ENCODE measurements at places on chromosomes 6 and 20.
A peak's percentile ranks its signal among the peaks of the same experiment; 100 is the strongest.

- DNase-seq, result peak; percentile 21
Observed at GRCh38 chr6:97288188-97288587, 5.2 kb upstream of the MMS22L start.

- no peak for DNase-seq
Observed at GRCh38 chr6:37048851-37049757, 43.6 kb downstream of the FGD2 start.

GRCh38 chr6:90068703-90069523 lies 174.6 kb downstream of the GJA10 start:
- no peak for DNase-seq

GRCh38 chr6:164532198-164533044 lies 777.0 kb downstream of the C6orf118 start:
- DNase-seq, result peak; percentile 80

DNA sequence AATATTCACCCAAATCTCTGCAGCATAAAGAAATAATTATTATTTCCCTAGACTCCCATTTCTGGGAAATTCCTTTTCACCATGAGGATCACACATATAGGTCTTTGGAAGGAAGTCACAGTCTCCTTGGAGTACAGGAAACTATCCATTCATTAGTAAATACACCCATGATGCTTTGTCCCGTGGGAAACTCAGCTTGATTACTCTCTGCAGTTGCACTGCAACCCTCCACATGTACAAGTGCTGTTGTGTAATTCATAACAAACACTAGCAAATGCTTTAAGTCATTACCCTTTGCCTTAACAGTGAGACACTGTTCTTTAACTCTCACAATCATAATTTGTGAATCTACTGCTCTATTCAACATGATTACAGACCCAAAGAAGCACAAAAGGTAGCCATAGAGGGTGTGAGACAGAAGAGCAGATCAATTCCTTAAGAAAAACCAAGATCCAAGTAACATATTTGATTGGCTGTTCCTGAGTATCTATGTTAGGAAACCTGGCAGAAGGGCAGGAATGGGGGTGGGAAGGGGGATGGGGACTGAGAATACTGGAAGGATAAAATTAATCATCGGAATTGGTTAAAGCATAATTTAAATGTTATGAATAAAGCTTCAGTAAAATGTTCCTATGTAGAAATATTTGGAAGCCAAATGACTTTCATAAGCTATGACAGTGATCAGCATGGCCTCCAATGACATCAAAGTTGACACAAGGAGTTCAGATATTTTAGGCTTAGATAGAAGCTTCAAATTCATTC lies 268.0 kb downstream of the HACE1 start:
- no peak for DNase-seq

DNA sequence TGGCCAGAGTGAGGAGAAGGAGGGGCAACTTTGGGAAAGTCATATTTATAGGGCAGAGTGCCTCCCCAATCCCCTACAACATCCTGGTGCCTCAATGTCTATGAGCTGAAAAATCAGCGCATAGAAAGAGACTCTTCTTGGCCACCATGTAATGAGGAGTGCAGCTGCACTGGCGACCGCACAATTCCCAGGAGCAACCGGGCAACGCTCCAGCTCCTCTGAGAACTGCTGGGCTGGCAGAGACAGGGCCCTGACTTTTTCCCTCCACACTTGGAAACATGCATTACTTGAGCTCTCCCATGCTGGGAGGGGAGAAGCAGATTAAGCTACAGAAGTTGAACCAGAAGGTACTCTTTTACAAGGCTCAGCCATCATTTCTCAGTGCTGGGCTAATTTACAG lies 31.4 kb upstream of the MARCKS start:
- DNase-seq, result no peak

DNA sequence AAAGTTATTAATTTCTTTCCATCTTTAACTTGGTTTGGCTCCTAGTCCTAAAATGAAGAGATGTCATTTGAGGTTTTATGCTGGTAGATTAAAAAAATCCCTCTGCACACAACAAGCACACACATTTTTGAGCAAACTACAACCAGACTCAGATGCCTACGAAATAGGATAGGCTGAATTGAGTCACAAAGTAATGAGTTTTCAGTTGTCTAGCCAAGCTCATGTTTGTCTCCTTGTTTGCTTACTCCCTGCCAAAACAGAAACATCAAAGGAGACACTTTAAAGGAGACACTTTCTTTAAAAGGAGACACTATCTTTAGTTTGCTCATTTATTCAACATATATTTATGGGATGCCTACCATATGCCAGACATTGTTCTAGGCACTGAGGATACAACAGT lies 56.2 kb downstream of the TPBG start:
- no peak for DNase-seq

DNA sequence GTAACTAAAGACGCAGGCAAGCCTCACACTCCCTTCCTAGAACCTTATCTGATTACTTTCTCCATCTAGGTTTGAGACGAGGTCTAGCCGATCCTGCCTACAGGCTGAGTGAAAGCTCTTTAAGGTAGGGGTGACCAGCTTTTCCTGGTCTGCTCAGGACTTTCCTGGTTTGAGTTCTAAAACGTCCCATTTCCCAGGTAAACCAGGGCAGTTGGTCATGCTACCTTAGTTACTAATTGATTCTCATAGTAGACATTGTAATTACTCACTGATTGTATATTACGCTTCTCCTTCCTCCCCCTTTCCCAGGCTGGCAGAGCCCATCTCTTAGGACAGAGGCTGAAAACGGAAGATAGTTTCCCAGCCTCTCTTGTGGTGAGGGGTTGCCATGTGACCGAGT lies 27.9 kb upstream of the RSPO4 start:
- DNase-seq, result no peak

DNA sequence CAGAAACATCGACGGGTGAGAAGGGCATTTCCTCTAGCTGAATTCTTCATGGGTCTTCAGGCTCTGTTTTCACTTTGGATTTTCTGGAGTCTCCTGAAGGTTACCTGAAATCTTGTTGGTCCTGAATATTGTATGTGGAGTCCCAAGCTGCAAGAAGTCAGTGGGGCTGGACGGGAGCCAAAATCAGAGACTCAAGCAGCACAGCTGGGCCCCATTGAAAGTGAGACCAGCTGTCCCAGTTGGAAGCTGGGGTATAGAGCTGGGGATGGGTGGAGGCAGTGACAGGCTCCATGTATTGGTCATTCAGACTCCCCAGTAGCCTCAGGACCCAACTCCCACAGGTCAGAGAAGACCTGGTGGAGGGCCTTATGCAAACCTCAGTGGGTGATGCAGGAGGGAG lies 111.3 kb upstream of the MLN start:
- no peak for DNase-seq

- DNase-seq, result no peak
Observed at GRCh38 chr20:25382704-25383370, 7.8 kb downstream of the ABHD12 start.

DNA sequence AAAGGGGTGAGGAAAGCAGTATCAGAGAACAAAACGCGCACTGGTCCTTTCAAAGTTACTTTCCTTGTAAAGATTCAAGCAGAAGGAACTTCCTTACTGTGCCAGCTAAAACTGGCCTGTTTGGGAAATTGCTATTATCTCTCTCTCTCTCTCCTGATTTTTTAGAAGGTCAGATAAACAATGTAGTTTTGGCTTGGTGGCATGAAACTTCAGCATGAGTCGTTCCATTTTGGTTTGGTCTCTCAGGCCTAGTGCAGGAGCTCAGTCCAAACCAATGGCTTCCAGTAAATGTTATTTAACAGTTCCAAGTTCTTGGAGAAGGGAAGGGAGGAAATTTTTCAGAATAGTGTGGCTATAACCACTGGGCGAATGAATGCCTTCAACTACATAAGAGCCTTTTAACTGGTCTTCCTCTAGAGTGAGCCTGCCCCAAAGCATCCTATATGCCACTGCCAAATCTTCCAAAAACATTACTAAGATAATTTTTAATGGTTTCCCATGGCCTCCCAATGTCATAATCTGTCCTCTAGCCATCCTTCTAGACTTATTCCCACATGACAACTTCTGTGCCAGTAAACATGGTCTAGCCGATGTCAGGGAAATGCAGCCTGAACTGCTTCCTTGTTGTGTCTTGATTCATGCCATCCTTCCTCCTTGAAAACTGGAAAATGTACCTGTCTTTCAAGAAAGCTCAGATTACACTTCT lies 9.1 kb upstream of the SNX9 start:
- DNase-seq, result no peak

- DNase-seq, result no peak
Observed at GRCh38 chr20:8400486-8400885, 268.4 kb downstream of the PLCB1 start.

GRCh38 chr6:82951389-82951788 lies 114.3 kb downstream of the UBE3D start:
- DNase-seq, result no peak

GRCh38 chr6:31339210-31339609 lies 17.8 kb downstream of the HLA-B start:
- DNase-seq, result no peak

- peak; percentile 60 for DNase-seq
Observed at GRCh38 chr6:41894366-41895299, 542 bp downstream of the USP49 start.
